ENCODE measurements at places on chromosomes 7 and 10.

DNA sequence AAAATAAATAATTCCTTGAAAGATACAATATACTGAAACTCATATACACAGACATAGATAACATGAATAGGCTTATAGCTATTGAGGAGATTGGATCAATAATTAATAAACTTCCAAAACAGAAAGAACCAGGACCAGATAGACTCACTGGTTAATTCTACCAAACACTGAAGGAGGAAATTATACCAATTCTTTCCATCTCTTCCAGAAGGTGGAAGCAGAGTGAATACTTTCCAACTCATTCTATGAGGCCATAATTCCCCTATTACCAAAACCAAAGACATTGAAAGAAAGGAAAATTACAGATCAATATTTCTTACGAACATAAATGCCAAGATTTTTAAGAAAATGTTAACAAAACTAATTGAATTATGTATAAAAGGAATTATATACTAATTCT, 624.8 kb upstream of the LRRTM3 start:
- DNase-seq, result no peak

- no peak for DNase-seq
These were observed 409.0 kb downstream of the CDC14C start for GRCh38 chr7:49333180-49333881.

GRCh38 chr7:43577485-43577951, 5.4 kb upstream of the STK17A start:
- DNase-seq, result no peak

DNA sequence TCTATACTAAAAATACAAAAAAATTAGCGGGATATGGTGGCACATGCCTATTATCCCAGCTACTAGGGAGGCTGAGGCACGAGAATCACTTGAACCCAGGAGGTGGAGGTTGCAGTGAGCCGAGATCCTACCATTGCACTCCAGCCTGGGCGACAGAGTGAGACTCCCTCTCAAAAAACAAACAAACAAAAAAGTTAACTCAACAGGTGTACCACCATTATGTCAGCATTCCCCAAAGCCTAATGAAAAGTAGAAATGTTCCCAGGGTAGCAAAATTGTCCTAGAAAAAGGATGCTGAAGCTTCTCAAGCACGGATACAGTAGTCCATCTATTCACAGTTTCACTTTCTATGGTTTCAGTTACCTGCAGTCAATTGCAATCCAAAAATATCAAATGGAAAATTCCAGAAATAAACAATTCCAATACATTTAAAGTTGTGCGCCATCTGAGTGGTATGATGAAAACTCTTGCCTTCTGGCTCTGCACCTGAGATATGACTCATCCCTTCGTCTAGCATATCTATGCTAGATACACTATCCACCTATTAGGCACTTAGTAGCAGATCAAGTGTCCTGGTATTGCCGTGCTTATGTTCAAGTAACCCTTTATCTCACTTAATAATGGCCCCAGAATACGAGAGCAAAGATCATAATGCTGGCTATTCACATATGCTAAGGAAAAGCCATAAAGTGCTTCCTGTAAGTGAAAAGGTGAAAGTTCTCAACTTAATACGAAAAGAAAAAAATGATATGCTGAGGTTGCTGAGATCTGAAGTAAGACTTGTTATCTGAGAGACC, 37.2 kb upstream of the SLC35G1 start:
- no peak for DNase-seq

GRCh38 chr7:92982928-92983327, 134.9 kb downstream of the SAMD9 start:
- DNase-seq, result no peak

Data from tibial nerve (tissue), 4 donors.